ENCODE measurements at places on chromosomes 12 and 14.

DNA sequence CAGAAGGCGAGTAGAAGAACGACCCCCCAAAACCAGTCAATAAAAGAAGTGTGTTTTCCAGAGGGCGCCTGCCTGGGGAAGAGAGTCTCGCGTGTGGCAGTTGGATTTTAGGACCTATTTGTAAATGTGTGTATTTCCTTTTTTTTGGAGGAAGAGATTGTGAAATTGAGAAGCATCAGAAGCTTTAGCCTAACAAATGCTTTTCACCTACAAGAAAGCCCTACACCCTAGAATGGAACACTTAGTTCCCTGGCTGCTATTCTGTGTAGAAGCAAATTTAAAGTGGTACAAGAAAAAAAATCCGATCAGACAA, 1.3 kb downstream of the RCOR1 start:
- no peak for DNase-seq

DNA sequence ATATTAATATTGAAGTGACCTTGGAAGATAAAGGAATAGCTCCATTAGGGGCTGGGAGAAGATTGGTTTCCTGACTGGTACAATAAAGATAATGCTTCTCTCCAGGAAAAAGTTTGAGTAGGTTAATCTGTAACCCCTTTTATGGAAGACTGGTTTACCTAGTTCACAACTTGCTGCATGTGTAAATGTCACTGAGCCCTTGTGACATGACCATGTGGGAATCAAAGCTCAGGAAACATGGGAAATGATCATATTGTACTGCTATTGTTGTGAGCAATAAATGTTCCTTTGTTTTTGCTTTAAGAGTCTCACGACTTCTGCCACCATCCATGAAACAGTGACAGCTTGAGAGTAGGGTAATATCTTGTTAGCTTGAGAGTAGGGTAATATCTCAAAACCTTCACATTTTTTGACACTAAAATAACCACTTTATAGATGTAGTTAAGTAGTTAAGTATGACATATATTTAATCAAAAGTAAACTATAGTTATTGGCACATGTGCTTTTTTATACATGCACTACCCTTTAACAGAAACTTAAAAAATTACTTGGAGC, 1338.6 kb downstream of the FSCB start:
- DNase-seq, result no peak

DNA sequence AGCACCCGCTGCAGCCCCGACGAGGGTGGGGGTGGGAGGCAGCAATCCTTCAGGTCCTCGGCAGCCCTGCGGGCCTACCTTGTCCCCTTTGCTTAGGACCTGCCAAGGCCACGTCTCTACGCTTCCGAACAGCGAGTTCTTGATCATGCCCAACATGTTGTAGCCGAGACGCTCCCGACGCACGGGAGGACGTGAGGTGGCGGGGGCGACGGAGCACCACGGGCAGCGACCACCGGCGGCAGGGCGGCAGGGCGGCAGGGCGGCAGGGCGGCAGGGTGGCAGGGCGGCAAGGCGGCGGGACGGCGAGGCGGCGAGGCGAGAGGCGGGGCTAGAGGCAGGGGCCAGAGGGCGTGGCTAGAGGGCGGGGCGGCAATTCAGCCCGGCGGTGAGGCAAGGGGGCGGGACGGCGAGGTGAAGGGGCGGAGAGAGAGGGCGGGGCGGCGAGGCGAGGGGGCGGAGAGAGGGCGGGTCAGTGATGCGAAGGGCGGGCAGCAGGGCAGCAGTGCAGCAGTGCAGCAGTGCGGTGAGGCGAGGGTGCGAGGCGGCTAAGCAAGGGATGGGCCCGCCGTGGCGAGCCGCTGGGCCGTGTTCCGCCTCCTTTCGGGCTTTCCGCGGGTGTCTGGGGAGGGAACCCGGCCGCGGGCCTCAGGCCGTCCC, at the start of gene HEBP1:
TSS of gene HEBP1 (minus strand) at position 307 of the 657 bp plus-strand sequence. CDS start at position 156, 151 bp downstream.
- peak; percentile 95 for DNase-seq

DNA sequence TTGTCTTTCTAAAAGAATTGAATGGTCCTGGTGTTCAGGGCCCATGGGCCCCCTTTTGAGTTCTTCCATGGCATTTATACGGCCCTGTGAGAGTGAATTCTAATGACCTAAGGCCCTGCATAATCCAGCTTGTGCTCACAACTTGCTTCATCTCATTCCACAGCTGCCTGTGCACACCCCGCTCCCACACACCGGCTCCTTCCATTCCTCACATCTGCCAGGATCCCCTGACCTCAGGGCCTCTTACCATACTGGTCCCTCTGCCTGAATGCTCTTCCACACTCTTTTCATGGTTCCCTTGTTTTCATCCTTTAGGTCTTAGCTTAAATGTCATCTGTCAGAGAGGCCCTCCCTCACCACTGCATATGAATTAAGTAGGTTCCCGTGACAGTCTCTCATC, 49.5 kb upstream of the EGLN3 start:
- no peak for DNase-seq

DNA sequence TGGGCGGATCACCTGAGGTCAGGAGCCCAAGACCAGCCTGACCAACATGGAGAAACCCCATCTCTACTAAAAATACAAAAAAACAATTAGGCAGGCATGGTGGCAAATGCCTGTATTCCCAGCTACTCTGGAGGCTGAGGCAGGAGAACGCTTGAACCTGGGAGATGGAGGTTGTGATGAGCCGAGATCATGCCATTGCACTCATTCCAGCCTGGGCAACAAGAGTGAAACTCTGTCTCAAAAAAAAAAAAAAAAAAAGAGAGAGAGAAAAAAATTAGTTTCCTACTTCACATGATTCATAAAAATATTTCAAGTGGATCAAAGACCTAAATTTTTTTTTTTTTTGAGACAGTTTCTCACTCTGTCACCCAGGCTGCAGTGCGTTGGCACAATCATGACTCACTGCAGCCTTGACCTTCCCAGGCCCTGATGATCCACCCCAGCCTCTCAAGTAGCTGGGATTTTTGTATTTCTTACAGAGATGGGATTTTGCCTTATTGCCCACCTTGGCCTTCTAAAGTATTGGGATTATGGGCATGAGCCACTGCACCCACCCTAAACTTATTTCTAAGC, 24.9 kb downstream of the FCF1 start:
- no peak for DNase-seq

Data from CD4-positive, alpha-beta T cell treated with Interleukin-15 for 4 hours (primary cell).